ENCODE measurements at places on chromosomes 13 and 19.

DNA sequence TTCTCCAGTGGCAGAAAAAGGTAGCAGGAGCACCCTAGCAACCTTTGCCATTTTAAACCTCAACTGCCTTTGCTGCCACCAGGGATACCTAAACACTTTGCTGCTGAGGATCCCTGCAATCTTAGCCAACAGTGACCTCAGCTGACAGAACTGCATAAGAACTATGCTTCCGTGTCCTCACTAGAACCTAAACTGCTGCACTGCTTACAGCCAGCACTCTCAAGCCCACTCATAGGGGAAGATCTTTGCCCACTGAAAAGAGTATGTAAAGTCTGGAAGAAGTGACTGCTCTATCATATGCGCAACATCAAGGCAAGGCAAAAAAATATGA lies 270.0 kb upstream of the PCDH20 start:
- DNase-seq: no peak

DNA sequence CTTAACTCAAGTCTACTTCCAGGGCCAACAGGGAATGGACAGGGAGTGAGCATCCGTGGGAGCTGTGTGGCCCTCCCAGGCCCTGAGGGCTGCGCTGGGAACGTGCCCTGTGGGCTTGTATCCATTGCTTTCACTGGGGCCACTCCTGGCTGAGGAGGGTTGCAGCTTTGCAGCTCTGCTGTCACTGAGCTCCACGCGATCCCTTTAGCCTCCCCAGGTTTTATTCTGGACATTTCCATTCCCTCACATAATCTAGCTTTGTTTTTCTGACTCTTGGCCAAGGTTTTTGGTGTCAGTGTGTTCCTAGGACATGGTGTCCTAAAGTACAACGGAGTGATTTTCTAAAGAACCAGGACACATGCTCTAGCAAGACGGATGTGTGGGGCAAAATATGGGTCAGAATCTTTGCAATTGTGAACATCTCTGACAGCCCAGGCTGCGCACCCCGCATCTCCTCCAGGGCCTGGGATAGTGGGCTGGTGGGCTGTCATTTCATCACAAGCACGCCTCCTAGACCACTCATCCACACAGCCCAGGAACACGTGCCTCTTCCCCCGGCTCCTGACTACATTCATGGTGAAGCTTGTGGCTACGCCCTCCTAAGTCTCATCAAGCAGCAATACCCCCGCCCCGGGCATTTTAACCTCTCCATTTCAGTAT lies 28.0 kb downstream of the GGACT start:
- DNase-seq: no peak

- DNase-seq: no peak
Observed at GRCh38 chr13:50456111-50456510, 387.4 kb downstream of the DLEU7 start.

DNA sequence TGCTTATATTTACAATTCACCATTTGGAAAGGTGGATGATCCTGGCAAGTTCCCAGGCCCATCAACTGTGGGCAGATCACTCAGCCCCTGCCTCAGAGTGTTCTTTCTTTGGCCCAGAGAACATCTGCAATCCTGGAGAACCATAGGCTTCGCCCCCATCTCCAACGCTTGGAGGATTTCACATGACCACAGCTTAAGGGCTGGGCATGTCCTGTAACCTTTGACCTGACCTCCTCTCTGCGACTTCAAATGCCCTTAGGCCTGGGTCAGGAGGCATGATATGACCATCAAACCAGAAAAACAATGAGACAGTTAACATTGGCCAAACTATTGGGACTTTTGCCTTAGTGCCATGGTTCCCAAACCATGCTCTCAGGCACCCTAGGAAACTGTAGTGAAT lies 7.2 kb upstream of the MBNL2 start:
- no peak for DNase-seq

DNA sequence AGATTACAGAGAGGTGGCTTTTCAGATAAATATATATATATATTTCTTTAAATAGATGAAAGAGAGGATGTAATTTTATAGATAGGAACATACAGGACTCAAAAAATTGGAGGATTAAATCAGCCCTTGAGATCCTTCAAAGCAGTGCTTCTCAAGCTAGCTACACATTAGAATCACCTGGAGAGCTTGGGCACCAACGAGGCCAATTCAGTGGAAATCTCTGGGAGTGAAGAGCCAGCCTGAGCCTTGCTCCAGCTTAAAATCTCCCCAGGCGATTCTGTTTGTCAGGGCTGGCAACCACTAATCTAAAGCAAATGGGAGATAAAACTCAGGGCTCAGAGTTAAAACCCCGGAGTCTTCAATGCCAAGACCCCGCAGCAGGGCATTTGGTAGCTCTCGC lies 15.0 kb upstream of the CLN5 start:
- DNase-seq: no peak

GRCh38 chr19:29031216-29031615 lies 181.7 kb downstream of the UQCRFS1 start:
- DNase-seq: no peak

- DNase-seq: no peak
Observed at GRCh38 chr13:45496942-45497341, 32.2 kb downstream of the COG3 start.

- no peak for DNase-seq
Observed at GRCh38 chr19:15456871-15457700, 7.3 kb downstream of the RASAL3 start.

Data from AG09319 (cell line).